ENCODE measurements at places on chromosomes 12 and 14.

DNA sequence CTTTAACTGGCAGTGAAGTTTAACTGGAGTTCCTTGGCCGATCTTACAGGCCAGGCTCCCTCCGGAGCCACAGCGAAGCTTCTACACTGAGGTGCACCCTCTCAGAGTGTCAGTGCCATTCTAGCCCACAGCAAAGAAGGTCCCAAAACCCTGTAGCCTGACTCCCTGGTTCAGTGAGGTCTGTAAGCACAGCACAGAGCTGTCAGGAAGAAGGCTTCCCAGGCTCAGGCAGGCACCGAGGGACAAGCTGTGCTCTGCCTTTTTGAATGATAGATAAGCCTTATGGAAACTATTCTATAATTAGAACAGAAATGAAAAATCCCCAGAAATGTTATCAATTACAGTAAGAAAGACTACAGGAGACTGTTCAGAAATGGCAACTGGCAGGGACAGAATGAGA lies 40.2 kb downstream of the MOK start:
- DNase-seq: no peak

DNA sequence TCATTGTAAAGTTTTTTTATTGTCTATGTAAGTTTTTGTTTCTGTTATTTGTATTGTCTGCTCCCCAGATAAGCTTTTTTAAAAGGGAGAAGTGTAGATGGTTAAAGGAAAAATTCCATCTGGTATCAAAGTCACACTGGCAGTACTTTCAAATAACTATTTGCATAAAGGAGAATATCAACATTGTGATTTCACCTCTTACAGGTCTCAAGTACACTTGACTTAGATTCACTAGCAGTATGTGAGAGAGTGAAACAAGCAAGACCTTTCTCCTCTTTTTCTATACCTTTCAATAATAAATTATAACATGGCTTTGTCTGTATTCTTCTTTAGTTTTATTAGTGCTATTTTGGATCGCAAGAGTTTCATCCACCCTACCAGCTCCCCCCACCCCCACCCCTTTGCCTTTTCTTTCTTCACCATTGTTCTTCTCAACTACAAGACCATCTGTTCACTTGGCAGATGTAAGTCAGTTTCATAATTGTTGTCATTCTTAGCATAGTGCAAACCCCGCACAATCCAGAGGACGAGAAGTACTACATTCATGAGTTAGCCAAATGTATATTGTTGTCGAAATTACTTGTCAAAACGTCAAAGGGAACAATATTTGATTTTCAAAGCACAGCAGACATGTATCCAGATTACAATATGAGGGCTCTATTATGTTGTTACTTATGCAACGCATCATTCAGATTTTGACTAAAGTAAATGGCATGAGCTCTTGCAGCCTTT lies 602.7 kb upstream of the FLRT2 start:
- no peak for DNase-seq

DNA sequence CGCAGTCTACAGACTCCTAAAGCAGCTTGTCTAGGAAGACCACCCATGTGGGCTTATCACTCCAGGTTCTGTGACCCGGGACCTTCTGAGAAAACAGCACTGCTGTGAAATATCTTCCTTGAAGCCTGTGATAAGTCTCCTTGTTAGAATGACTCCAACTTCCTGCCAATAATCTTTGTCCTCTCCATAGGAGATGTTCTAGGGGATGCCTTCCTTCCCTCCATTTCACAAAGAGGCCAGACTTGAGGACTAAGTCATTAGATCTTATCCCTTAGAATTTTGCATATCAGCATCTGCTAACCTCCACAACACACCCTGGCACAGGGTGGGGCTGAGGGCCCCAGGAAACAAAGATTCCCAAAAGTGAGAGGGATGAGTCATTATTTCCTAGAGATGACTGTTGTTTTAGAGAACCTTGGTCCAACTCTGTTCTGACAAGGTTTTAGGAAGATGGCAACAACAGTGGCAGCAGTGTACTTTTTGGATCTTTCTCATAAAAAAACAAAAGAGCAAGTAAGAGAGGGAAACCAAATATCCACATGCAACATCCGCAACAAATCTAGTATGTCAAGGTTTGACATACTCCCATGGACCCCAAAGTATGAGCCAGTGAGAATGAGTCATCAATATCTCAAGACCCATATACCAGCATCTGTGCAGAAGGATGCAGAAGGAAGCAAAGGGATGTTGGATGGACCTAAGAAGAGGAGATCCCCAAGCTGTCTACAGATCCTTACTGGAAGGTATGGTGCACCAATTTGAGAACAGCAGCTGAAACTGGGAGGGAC lies 6.0 kb downstream of the LTB4R start:
- no peak for DNase-seq

GRCh38 chr14:95432144-95433093 lies 84.0 kb downstream of the SYNE3 start:
- no peak for DNase-seq

GRCh38 chr12:70847871-70848270 lies 72.7 kb downstream of the PTPRR start:
- no peak for DNase-seq

- DNase-seq: peak; percentile 70
Observed at GRCh38 chr14:31990926-31991572, 86.1 kb upstream of the ARHGAP5 start.

GRCh38 chr12:51784688-51785087 lies 63.8 kb downstream of the FIGNL2 start:
- DNase-seq: no peak

DNA sequence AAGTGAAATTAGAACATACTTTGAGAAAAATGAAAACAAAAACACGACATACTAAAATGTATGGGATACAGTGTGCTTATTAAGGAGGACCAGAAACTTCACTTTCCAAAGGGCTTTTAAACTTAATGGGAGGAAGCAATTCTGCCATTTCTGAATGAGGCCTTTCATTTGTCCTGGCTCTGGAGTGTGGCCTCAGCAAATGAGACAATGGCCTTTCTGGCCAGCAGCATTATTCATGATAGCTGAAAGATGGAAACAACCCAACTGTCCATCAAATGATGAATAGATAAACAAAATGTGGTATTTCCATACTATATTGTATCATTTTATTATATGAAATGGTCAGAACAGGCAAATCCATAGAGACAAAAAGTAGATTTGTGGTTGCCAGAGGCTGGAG lies 338.6 kb downstream of the CEP128 start:
- DNase-seq: no peak

DNA sequence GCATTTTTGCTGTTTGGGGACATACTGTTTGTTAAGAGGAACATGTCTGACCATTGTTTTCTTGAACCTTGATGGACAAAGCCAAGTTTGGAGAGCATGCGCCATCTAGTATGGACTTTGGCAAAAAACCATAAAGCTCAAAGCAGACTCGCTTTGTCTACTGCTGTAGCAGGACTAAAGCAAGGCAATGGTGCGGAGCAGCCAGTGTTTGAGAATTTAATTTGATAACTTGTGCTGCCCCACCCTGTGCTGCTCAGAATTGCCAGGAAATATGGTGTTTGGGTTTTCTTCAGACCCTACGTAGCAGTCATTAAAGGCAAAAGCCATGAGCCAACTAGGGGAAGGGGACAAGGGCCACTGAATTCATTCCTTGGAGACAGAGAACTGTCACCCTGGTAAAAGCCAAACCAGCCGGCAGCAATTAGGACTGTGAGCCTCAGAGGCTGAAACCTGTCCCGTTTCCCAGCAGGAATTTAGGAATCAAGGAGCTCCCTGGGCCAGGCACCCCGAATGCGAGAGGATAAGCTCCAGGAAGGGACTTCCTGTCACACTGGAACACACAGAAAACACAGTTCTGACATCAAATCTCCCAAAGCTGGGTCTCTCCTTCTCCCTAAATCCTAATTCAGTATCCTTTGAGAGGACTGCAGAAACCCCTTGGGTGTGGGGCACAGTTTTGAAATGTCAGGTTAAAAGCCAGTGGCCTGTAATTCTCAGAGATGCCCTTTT lies 1.1 kb downstream of the AVIL start:
- no peak for DNase-seq

DNA sequence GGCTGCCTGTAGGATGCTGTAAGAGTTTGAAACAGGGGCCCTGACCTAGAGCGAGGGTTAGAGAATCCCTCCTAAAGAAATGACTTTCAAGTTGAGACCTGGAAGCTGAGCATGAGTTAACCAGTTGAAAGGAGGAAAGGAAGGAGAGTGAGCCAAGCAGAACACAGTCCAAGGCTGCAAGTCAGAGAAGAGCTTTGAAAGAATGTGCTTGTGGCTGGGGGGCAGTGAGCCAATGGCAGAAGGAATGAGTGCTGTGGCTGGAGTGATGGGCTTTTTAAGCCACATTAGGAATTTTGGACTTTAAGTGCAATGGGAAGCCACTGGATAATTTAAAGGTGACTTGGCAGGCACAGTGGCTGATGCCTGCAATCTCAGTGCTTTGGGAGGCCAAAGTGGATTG lies 18.1 kb downstream of the CDKN1B start:
- peak; percentile 51 for DNase-seq

DNA sequence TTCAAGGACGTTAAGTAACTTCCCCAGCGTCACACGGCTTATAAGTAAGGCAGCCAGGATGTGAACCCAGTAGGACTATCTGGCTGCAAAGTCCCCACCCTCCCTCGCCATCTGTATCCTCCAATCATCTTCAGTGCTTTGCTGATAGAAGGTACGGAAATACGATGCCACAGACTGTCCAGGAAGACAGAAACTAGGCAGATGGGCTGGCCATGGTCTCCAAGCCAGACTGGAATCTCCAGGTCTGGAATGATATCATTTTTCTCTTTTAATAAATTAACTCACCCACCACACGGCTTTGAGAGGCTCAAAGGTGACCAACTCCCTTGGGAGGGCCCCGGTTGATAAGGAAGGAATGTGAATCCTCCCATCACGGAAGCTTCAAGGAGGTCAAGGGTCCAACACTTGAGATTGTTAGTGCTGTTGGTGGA lies 16.3 kb upstream of the BDKRB1 start:
- DNase-seq: no peak

DNA sequence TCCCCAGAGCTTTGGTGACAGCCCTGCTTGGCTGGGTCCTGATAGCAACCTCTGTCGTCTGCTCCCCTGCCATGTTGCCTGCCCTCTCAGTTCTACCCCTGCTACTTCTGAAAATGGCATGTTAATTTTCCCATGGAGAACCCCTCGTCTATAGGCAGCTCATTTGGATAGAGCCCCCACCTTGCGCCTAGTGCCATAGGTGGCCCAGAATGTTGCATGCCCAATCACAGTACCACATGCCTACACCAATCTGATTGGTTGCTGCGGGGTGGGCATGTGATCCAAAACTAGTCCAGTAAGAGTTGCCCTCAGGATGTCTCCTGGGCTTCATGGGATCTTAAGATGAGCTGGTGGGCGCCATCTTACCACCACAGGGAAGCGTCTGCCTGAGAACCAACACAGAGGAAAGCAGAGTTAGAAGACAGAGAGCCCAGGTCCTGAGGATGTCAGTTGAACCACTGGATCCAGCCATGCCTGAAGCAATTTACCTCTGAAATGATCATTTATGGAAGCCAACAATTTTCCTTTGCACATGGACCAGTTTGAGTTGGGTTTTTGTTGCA lies 85.7 kb downstream of the PAPOLA start:
- no peak for DNase-seq

- DNase-seq: no peak
Observed at GRCh38 chr12:107567876-107568619, 117.6 kb upstream of the PWP1 start.

DNA sequence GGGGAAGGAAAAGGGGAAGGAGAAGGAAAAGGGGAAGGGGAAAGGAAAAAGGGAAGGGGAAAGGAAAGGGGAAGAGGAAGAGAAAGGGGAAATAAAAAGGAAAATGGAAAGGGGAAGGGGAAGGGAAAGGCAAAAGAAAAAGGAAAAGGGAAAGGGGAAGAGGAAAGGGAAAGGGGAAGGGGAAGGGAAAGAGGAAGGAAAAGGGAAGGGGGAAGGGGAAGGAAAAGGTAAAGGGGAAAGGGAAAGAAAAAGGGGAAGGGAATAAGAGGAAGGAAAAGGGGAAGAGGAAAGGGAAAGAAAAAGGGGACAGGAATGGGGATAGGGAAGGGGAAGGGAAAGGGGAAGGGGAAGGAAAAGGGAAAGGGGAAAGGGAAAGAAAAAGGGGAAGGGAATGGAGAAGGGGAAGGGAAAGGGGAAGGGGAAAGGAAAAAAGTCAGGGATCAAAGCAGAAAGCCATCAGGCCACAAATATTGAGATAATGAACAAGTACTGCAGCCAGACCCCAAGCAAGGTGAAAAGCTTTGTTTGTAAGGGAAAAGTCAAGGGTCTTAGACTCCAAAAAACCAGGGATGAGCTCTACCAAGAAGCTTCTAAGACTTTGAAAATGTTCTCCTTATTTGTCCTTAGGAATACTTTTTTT lies 20.0 kb downstream of the DICER1 start:
- no peak for DNase-seq

- no peak for DNase-seq
Observed at GRCh38 chr14:102951799-102952198, 29.3 kb downstream of the AMN start.

DNA sequence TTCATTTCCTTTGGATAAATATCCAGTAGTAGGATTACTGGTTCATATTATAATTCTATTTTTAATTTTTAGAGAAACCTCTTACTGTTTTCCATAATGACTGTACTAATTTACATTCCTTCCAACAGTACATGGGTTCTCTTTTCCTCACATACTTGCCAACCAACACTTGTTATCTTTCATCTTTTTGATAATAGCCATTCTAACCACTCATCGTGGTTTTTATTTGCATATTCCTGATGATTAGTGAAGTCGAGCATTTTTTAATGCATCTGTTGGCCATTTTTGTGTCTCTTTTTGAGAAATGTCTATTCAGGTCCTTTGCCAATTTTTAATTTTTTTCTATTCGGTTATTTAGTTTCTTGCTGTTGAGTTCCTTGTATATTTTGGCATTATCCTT lies 457.7 kb upstream of the PDE3A start:
- DNase-seq: no peak

DNA sequence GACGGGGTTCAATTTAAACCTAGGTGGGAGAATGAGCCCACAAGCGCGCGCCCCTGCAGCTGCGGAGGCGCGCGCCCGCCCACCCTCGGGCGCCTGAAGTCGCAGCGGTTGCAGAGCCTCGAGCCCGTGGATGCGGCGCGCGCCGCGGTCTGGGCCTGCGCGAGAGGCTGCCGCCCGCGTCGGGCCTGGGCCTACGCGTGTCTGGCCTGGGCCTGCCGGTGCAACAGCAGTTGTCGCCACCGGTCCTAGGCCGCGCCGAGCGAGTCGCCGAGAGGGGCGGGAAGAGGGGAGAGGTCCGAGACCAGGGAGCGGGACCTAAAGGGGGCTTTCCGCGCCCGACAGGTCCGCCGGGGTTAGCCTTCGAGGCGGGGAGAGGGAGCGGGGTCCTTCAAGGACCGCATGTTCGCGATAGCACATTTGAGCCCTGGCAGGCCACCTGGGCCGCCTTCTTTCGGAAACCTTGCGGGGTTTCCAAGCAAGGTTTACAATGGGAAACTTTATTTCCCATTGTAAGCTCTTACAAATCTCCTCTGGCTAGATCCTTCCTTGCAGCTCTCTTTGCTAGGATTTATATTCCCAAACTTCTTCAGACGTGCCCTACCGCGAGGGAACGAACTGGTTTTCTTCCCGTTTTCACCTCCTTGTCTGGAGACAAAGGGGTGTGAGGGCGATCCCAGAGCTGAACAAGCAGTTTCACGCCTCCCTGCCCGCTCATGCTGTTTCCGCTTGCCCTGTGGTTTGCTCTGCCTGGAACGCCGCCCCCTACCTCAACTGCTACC lies 6.8 kb downstream of the SIX6 start:
- DNase-seq: no peak

- DNase-seq: no peak
Observed at GRCh38 chr12:49031573-49032161, 13.1 kb upstream of the PRKAG1 start.

- DNase-seq: no peak
Observed at GRCh38 chr12:124168016-124168786, 126.7 kb upstream of the RFLNA start.

All from BJ (cell line).